ENCODE measurements at places on chromosomes 3 and 15.
A peak's percentile ranks its signal among the peaks of the same experiment; 100 is the strongest.

GRCh38 chr3:133258358-133258757 lies 141.5 kb upstream of the BFSP2 start:
- DNase-seq, result no peak

DNA sequence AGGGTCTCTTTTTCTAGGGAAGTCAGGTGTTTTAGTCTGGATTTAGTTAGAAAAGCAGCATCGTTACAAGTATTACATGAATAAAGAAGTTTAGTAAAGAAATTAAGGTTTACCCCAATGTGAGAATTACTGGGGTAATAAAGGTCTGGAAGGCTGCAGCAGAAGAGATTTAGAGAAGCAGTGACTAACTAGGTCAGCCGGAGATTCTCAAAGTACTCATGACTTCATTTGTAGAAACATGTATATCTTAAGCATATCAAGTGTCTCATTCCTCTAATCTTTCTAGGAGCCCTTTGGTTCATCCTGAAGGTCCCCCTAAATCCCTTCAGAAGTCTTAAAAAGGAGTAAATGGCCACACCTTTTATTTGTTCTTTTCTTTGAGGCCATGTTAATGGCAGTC lies 26.0 kb downstream of the DTWD1 start:
- DNase-seq, result no peak

DNA sequence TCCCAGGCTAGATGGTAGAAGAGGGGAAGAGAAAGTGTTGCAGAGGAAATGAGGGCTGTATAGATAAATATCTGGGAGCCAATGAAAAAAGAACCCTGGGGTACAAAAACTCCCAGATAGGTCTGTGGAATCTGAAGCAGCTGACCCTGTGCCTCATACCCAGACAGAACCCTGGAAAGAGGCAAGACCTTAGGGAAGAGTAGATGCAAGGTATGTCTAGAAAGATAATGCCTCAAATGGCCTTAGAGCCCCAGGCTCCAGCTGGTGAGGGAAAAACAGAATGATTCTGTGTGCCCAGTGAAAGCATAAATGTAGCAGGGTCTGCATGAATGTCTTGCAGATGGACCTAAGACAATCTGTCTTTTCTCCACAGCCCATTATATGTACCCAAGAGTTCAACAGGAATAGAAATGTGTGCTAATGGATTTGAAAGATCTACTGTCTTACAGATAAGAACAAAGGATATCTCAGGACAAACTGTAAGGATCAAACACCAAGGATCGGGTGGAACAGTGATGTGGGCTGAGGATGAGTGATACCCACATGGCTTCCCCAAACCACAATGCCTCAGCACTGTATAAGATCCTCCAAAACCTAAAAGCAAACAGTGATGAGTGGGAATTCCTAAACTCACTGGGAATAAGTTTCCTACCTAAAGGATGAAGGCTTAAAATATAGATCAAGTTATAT lies 58.8 kb downstream of the NCEH1 start:
- DNase-seq, result no peak

DNA sequence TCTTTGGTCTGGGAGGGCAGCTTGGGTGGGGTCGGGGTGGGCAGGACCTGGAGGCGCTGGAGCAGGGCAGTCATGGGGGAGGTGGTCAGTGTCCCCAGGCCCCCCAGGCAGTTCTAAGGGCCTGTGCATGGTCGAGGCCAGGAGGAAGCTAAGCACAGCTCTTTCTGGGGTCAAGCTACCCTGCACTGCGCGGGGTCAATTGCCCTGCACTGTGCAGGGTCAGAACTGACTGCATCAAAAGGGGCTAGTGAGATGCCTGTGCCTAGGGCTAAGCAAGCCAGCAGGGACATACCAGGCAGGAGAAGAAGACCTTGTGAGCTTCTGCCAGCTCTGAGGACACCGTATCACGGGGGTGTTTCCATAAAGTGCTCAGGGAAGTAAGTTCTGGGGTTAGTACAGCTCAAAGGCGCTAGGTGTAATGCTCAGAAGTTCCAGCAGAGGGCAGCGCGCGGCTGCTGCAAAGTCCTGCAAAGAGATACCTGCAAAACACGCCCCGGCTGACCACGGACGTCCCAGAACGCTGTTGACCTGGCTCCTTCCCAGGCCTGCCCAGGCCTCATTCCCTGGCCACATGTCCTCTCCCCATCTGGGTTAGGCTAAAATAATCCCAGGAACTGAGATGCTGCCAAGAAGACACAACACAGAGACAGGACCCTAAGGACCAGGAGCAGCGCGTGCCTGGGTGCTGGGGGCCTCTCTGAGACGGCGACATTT lies 18.8 kb upstream of the IQSEC1 start:
- peak; percentile 82 for DNase-seq

GRCh38 chr3:69719587-69720122 lies 19.6 kb upstream of the MITF start:
- no peak for DNase-seq

GRCh38 chr3:128808672-128809071 lies 70.7 kb upstream of the ACAD9 start:
- DNase-seq, result no peak

DNA sequence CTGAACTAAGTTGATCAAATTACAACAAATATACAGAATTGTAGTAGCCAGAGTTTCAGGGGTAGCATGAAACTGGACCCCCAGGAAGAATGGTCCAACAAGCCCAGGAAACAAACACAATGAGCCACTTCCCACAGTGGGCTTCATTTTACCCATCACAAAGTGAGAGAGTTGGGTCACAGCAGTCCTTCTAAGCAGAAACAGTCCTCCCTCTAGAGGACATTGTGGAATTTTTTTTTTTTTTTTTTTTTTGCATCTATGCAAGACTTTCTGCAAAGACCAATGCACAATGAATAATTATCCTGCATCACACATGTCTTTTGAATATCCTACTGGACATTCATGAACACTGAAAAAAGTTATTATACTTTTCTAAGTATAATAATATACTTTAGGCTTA lies 73.8 kb upstream of the ATP13A5 start:
- DNase-seq, result no peak

DNA sequence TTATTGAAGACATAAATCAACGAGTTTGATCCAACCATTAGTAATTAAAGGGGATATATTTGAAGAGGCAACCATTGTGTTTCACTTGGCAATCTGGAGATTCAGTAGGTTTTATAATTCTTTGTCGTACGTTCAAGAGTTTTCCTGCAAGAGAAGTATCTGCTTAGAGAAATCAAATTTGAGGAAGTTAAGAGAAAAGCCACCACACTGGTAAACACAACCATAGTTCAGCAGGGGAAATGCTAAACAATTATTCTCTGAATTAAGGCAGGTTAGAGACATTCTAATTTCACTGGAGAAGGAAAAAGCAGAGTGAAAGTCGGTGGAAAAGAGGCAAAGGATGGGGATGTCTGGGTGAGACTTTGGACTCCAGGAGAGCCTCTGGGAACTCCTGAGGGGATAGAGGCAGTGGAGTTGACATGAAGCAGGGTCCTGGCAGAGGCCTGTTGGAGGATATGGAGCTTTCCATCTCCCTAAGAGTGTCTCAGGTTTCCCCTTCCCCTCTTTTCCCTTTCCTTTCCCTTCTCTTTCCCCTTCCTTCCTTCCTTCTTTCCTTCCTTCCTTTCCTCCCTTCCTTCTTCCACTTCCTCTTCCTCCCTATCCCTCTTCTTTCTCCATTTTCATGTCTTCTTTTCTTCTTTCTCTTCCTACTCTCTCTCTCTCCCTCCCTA lies 26.5 kb downstream of the SPINK8 start:
- no peak for DNase-seq

- no peak for DNase-seq
Measured at GRCh38 chr3:123818324-123818920, 65.7 kb downstream of the MYLK start.

GRCh38 chr15:85690561-85691231 lies 104.0 kb downstream of the KLHL25 start:
- peak; percentile 72 for DNase-seq

GRCh38 chr15:54660356-54660755 lies 536.4 kb downstream of the RSL24D1 start:
- DNase-seq, result no peak

DNA sequence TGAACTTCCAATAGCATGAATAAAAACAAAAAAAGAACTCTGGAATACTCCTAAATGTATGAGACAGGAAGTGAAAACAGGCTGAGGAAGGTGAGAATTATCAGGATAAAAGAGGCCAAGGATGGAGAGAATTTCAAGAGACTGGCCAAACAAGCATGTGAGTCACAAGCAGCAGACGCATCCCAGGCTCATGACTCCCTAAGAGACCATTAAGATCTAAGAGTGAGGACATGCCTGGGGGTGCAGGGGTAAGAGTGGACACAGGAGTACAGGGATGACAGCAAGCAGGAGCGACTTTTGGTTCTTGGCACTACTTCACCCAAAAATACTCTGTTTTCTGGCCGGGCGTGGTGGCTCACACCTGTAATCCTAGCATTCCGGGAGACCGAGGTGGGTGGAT lies 7.1 kb downstream of the SCAMP2 start:
- no peak for DNase-seq

DNA sequence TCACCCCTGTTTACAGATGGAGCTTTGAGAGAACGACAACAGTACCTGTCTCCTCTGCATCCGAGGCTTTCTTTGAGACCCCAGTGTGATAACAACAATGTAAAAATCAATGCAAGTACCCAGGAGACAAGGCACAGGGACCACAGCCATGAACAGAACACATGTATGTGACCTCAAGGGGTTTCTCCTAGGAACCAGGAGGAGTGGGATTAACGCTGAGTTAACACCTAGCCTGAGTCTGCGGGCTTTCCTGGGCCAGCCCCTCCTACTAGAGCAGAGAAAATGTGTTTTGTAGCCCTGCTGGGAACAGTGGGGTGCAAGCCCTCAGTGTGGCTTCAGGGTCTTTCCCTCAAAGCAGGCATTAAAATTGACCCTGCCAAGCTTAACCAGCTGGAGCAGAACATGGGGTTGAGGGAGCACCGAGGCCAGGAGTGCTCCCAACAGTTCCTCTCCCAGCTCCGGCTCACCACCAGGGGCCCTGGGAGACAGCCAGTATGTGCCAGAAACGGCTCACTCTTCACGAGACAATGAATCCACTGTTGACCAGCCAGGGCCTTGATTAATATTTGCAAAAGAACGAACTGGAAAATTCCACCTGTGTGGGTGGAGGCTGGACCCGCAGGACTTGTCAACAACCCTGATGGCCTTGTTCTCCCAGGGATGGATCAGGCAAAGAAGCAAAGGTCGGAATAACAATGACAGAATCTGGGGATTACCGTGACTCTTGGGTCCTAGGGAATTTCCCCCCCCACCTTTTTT lies 3.6 kb downstream of the CHDH start:
- no peak for DNase-seq

DNA sequence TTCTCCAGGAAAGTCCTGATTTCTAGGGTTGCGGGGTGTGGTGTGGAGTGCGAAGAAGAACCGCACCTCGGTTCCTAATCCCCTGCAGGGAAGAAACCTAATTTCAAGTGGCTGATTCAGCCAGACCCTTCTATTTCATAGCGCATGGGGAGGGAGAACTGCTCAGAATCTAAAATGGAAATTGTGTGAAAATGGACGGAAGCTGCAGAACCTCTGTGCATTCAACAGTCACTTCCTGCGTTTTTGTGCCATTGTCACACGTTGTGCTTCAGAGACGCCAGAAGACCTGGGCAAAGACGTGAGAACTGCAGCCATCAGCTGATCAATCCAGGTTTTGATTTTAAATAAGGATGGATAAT lies 1.2 kb downstream of the SIDT1 start:
- DNase-seq, result peak; percentile 57

GRCh38 chr15:31405200-31405920 lies 78.7 kb downstream of the KLF13 start:
- DNase-seq, result peak; percentile 53

DNA sequence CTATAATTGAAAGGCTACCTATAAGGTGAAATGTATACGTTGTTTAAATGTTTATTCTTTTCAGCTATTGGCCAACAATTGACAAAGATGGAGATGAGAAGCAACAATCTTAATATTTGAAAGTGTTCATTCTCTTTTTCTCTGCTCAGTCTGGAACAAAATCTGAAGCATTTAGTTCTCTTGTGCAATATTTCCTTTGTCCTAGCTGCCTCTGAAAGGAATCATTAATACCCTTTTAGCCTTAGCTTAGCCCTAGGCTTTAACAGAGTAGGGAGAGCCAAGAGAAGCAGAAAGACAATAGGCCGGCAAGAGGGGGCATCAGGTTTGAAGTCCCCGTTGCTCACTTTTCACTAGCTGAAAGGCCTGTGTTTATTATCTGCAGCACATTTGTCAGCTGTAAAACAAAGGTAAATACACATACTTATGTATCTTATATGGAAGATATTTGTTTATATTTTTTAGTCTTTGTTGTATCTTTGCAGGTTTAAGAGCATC lies 422.5 kb upstream of the SEMA6D start:
- no peak for DNase-seq

- peak; percentile 7 for DNase-seq
Measured at GRCh38 chr3:113018536-113019181, 27.9 kb downstream of the GTPBP8 start.

DNA sequence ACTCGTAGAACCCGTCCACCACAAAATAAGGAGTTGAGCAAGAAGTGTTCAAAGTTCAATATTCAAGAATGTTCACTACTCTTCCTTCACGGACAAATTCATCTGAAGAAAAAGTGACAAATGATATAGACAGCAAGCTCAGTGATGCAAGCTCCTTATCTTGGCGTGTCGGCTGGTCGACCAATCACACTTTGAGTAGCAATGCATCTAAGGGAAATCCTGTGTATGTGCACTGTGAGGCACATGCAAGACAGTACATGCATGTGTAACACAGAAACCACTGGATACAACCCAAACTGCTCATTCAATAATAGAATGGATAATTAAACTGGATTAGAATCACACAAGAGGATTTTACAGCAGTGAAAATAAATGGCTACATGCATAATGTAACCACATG lies 64.4 kb upstream of the CSPG5 start:
- DNase-seq, result no peak

DNA sequence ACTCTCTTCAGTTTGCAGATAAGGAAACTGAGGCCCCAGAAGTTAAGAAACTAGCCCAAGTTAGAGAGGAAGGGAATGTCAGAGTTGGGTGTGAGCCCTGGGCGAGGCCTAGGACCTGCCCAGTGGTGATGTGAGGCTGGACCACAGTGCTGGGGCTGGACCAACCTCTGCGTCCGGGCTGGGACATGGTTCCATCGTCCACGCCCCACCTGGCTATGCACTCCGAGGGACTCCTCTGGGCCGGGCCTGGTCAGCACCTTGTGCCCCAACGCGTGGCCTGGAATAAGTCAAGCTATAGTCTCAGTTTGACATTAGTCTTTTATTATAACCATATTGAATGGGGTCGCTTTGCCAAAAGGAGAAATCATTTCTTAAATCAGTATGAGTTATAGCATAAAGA lies 272.1 kb downstream of the PLCL2 start:
- DNase-seq, result no peak

GRCh38 chr3:143375698-143376097 lies 256.1 kb downstream of the CHST2 start:
- no peak for DNase-seq

GRCh38 chr3:126927401-126927750 lies 55.5 kb upstream of the PLXNA1 start:
- DNase-seq, result no peak

DNA sequence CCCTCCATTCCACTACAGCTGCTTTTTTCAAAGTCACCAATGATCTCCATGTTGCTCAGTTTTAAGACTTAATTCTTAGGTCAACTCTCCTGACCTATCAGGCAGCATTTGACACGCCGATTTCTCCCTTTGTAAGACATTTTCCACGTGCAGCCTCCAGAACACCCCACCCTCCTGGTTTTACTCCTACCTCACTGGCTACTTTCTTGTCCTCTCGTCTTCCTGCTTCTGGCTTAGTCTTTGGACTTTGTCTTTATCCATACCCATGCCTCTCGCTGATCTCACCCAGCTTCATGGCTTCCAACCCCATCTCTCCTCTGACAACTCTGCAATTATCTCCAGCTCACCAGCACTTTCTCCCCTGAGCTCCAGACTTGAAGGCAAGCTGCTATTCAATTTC lies 99.3 kb upstream of the UMPS start:
- DNase-seq, result no peak

- DNase-seq, result no peak
Measured at GRCh38 chr3:2904054-2904453, 206.1 kb downstream of the IL5RA start.
